LNCaP clone FGC (cell line): ENCODE measurements at places on chromosomes 4 and X.

GRCh38 chr4:150328496-150328895, 250.3 kb downstream of the DCLK2 start:
- DNase-seq: no peak

- DNase-seq: no peak
Observed at GRCh38 chr4:14693728-14694127, 308.6 kb upstream of the CPEB2 start.

- DNase-seq: no peak
Observed at GRCh38 chr4:88793475-88793874, 95.8 kb upstream of the NAP1L5 start.

- no peak for DNase-seq
Observed at GRCh38 chr4:85769009-85769408, 294.1 kb downstream of the ARHGAP24 start.

DNA sequence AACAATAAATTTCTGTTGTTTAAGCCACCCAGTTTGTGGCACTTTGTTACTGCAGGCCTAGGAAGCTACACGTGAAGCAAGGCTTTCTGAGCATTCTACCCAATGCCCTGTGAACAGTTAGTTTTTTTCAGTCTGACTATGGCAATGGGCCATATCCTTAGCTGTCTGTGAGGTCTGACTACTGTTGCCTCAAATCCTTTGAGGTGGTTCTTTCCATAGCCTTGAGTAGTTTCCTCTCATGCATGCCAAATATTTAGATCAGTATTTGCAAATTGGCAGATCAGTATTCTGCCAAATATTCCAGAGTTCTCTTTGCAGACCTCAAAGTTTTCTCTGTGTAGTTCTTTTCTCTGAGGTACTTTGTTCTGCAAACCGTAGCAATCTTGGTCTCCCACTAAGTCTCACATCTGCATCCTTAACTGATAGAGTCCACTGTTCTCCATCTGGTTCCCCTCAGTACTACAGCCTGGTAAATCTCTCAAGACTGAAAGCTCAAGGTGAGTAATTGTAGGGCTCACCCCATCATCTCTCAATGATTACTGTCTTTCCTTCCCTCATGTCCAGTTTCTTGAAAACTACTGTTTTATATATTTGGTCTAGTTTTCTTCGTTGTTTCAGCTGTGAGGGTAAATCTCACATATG, 984.9 kb upstream of the INTU start:
- no peak for DNase-seq

- DNase-seq: no peak
Observed at GRCh38 chrX:106437407-106437806, 174.4 kb upstream of the RADX start.

DNA sequence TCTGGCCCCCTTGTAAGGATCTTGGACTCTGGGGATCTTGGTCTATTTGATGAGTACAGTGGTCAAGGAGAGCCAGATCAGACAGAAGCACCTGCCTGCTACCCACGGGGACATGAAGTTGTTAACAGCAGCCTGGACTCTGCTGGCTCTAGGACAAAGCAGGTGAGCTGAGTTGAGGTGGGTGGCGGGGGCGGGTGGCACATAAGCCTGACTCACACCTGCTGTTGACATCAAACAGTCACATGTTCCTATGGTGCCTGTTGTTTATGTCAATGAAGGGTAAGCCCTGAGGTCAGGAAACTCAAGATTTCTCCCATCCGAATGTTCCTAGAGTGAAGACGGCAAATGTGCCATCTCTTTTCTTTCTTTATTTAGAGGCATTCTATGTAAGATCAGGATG, 50.1 kb upstream of the CLNK start:
- no peak for DNase-seq

GRCh38 chrX:64805683-64806082, 170.6 kb downstream of the ZC4H2 start:
- no peak for DNase-seq

- DNase-seq: no peak
Observed at GRCh38 chrX:9690046-9690445, 75.6 kb downstream of the GPR143 start.

GRCh38 chrX:42837747-42838146, 59.8 kb upstream of the PPP1R2C start:
- DNase-seq: no peak

DNA sequence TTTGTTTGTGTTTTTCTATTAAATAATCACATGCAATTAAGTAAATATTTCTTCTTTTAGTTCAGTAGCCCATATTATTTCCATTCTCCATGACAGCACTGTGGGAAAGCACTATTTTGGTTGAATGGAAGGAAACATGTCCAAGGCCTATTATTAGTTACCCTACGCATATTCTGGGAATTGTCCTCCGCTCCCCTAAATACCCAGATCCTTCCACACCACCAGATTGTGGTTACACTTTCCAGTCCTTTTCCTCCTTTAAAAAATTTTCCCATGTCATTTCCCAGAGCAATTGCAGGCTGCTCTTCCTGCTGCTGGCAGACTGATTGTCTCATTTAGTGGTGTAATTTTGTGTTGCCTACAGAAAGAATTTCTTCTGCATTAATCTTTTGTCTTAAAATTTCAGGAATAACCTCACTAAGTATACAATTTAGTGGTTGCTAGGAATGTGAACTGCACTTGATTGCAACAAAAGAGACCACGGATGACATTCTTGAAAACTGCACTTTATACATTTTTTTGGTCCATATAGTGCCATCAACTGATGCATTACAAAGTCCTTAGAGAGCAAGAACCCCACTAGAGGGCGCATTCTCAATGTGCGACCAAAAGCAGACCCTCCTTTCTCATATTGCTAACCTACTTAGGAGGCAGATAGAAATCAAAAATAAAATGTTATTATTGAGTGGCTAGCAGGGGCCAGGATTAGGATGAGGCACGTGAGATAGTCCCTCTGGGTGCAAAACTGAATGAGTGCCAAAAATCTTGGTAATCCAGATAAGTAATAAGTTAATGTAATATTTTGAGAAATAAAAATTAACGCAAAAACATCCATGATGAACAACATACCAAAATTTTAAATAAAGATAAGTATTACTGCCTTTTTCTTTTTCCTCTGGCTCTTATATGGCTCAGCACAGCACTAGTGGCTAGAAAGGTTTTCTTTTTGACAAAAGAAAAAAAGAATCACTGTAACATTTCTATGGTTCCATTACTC, 98.8 kb upstream of the IQCM start:
- no peak for DNase-seq

- DNase-seq: no peak
Observed at GRCh38 chrX:18146954-18147353, 73.7 kb downstream of the BEND2 start.

DNA sequence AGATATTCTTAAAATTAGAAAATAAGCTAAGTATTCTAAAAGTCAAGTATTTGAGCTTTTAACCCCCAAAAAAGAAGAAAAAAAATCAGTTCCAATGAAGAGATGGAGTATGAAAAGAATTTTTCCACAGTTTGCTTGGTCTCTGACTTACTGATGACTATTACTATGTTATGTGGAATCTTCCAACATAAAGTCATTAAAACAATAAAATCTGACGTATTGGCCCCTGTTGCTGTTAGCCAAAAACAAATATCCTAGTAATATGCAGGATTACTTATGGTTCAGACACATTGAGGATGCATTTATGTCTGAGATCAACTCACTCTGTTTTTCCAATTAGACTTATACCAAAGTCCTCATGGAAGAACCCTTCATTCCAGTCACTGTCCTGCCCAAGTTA, 517.2 kb upstream of the ADGRL3 start:
- no peak for DNase-seq

GRCh38 chr4:10715696-10716095, 31.1 kb upstream of the CLNK start:
- DNase-seq: no peak

GRCh38 chr4:188435381-188435780, 296.1 kb downstream of the TRIML1 start:
- no peak for DNase-seq

- DNase-seq: no peak
Observed at GRCh38 chrX:13837290-13837745, 20.4 kb upstream of the GPM6B start.

DNA sequence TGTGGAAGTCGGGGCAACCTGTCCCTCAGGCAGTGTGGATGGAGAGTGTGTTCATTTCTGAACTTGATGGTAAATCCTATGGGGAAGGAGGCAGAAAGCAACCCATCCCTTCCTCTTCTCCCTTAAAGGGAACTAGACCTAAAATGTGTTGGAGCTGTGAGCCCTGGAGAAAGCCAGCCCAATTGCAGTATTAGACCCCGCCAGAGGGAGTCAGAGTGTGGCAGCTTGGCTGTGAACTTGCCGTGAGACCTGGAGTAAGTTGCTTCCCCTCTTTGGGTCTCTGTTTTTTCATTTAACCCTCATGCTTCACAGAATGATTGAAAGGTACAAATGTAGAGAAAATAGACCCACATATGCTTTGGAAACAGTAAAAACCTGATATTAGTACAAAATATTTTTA, 108.7 kb upstream of the PAK3 start:
- DNase-seq: no peak

GRCh38 chr4:40842725-40843423, 93.1 kb downstream of the NSUN7 start:
- DNase-seq: no peak

- no peak for DNase-seq
Observed at GRCh38 chr4:79897174-79897573, 175.9 kb downstream of the ANTXR2 start.

DNA sequence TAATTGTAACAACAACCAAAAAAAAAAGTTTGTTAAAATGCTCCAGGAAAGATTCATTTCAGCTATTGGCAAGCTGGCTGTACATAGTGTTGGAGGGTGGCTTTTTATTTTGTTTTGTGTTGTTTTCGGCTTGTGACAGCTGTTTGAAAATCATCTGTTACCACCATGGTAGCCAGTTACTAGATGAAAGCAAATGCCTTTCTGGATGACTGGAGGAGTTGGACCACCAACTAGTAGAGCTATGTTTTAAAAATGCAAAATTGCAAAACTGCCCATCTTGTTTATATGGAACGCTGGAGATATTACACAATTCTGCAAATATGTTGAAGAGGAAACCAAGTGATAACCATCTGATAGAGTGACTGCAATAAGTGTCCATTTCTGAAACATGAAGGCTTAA, 53.2 kb upstream of the TNIP3 start:
- no peak for DNase-seq

DNA sequence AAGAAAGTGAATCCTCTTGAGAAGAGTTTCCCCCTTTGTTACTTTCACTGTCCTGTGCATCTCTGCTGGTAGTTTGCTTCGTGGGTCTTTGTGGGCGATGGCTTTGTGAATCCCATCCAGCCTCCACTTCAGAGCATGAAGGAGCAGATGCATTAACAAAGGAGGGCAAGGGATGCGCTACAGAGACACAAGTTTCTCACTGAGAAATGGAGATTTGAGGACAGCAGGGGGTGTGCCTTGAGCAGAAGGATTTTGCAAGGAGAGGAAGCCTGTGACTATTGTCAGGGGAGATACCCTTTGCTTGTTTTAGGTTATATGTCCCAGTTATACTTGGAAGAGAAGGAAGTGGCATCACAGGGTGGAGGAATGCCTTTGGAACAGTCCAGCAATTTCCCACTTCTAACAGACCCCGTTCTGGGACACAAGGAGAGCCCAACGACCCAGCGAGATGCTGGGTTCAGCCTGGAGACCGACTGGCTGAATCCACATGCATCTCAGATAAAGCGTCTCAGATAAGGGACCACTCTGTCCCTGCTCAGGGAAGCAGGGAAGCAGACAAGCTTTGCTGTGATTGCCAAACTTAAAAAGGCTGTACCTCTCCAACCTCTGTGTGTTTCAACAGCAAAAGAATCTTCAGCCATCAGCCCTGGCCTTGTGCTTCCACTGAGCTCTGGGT, 314.6 kb upstream of the GATB start:
- no peak for DNase-seq

DNA sequence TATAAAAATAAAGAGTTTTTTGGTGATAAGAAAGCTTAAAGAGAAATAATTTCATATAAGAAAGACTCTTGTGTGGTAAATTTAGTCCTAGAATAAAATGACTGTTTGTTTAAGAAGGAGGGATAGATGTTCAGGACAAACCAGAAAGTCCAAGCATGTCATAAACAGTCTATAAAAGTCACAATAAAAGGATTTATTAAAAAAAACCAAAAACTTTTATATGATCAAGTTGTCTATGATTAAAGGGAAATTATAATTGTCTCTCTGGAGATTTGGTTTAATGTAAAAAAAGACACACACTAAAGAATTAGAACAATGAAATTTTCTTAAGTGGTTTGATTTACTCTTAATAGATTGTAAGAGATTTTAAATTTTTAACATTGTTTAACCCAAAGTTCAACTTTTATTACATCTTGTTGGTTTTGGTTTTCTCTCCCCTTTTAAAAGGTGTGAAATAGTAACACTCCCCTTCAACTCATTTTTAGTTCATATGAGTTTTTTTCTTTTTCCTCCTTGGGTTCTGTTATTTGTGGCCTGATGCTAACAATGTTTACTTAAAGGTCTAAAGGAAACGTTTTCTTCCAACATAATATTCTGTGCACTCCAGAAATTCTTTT, 89.7 kb downstream of the PDHA2 start:
- DNase-seq: no peak

DNA sequence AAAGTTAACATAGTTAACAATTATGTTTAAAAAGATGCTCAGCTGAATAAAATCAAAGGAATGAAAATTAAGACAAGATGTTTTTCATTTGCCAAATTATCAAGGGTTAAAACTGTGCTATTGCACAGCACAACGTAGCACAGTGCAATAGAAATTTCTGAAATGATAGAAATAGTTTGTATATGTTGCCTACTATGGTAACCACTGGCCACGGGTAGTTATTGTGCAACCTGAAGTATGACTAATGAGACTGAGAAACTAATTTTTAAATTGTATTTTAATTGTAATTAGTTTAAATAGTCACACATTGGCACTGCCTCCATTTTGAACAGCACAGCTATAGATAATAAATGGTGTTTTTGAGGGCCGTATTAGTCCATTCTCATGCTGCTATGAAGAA, 343.1 kb upstream of the FAM241A start:
- DNase-seq: no peak

DNA sequence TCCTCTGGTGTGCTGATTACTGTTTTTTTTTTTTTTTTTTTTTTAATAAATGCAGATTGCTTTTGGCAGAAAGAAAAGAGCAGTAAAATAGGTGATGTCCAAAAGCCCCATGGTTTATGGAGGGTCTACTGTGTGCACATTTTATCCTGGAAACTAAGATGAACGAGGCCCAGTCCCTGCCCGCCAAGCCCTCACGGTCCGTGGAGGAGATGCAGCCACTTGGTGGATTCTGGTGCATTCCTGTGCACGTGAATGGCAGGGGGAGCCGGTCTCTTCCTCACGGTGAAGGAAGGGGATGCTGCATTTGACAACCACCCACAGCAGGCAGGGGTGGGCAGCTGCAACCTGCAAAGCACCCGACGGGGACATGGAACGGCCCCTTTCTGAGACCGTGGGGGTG, 100.2 kb upstream of the AFAP1 start:
- DNase-seq: no peak

GRCh38 chr4:153788413-153789276, at the start of gene SFRP2:
Gene SFRP2, minus strand, starts transcription at chr4:153789083. Its CDS starts 248 bp downstream, at chr4:153788835.
- DNase-seq: no peak

DNA sequence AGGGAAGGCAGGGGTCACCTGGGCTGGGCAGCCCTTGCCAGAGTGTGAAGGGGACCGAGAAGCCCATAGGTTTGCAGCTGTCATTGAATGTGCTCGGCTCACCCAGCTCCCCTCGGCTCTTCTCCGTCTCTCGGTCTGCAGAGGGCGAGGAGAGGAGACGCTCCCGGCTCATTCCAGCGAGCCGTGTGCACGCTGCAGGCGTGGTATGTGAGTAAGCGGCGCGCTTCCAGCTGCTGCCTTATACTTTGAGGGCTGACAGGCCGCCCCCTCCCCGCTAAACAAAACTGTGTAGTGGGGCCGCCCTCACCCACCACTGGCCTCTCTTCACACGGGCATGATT, 23.0 kb upstream of the BCORL1 start:
- DNase-seq: no peak
